Small intestine (tissue), 16 donors: ENCODE measurements at places on chromosomes 2 and 18.

- H3K27me3 ChIP-seq = peaks cover 2% of the 10 kb centered on the region
- no peak overlapping the region for H3K27ac ChIP-seq
- no peaks in the 10 kb centered on the region for H3K4me1 ChIP-seq
- H3K4me3 ChIP-seq = no peak overlapping the region
- no peaks in the 10 kb centered on the region for H3K36me3 ChIP-seq
These were observed 141.9 kb downstream of the SLC4A3 start for GRCh38 chr2:219769090-219769910.

DNA sequence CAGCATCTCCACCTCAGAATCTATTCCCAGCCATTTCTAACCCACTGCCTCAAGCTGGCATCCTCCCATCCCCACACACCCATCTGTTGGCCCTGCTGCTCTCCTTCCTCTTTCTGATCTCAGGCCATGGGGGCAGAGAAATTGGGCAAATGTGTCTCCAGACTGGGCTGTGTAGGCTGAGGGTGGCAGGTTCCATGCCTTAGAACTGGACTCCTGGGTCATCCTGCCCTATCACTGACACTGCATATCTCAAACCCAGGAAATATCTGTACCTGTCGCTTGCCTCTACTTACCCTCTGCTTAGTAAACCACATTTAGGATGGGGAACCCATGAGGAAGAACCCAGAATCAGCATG lies 1.8 kb downstream of the WNT10A start:
- H3K4me3 ChIP-seq = no peak overlapping the region
- H3K36me3 ChIP-seq = no peaks in the 10 kb centered on the region
- H3K4me1 ChIP-seq = peaks cover 2% of the 10 kb centered on the region
- DNase-seq = no peak

- DNase-seq = peak; percentile 59
- no peak overlapping the region for H3K4me3 ChIP-seq
- H3K36me3 ChIP-seq = no peaks in the 10 kb centered on the region
- H3K4me1 ChIP-seq = no peaks in the 10 kb centered on the region
These were observed 173.1 kb downstream of the ANKRD30B start for GRCh38 chr18:14921031-14921430.

DNA sequence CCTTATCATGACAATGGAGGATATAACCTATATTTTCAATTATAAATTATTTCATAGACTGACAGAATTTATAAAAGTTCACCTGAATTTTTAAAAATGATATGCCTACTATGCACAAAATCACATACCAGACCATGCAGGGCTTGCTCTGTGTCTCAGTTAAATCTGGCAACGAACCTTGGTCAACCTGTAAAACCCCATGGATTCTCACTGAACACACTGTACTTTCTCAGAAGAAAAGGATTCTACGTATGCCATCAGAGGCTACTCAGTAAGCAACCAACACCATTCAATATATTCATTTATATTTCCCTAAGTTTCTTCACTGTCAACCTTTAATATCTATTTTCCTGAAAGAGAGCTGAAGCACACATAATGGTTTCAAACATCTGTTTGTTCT lies 52.4 kb downstream of the NRXN1 start:
- H3K4me1 ChIP-seq = no peaks in the 10 kb centered on the region
- DNase-seq = no peak
- H3K27me3 ChIP-seq = no peaks in the 10 kb centered on the region
- H3K27ac ChIP-seq = no peak overlapping the region
- H3K4me3 ChIP-seq = no peak overlapping the region
- no peaks in the 10 kb centered on the region for H3K36me3 ChIP-seq

DNA sequence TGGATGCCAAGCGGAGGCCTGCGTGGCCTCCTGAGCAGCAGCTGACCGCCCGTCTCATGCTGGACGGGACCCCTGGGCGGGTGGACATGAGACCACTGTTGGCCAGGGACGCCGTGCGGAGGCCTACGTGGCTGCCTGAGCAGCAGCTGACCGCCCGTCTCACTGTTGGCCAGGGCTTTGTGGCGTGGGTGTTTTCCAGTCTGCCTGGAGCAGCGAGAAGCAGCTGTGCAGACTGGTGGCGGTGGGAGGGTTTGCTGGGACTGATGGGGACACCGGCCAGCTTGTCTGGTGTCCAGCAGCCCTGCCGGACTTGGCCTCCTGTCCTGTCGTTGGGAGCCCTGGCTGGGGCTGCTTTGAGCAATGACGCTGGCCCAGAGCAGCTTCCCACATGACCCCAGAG lies 5.8 kb upstream of the D2HGDH start:
- no peaks in the 10 kb centered on the region for H3K4me1 ChIP-seq
- no peak for DNase-seq
- no peaks in the 10 kb centered on the region for H3K36me3 ChIP-seq
- no peaks in the 10 kb centered on the region for H3K27me3 ChIP-seq
- H3K27ac ChIP-seq = no peak overlapping the region
- H3K4me3 ChIP-seq = no peak overlapping the region

DNA sequence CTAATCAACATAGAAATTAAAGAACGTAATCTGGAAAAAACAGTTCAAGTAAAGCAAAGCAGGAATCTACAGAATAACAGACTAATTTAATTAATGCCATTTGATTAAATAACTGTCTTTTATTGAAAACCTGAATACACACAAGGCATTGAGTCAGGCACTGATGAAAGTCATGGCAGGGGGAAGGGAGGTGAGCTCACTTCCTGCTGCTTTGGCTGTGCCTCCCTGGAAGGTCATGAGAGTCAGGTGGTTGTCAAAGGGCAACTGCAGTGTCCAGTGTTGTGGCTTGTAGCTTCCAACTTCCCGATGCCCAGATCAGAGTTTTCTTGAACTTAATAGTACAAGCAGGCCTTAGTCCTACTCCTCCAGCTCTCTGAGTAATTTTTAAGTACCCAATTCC lies 180.9 kb downstream of the PID1 start:
- no peaks in the 10 kb centered on the region for H3K27me3 ChIP-seq
- no peaks in the 10 kb centered on the region for H3K36me3 ChIP-seq
- H3K27ac ChIP-seq = no peak overlapping the region
- DNase-seq = peak; percentile 25
- H3K4me1 ChIP-seq = no peaks in the 10 kb centered on the region
- no peak overlapping the region for H3K4me3 ChIP-seq

- no peaks in the 10 kb centered on the region for H3K36me3 ChIP-seq
- no peak overlapping the region for H3K27ac ChIP-seq
- no peak overlapping the region for H3K4me3 ChIP-seq
- peaks cover 3% of the 10 kb centered on the region for H3K4me1 ChIP-seq
- DNase-seq = peak; percentile 89
- H3K27me3 ChIP-seq = no peaks in the 10 kb centered on the region
These were observed 30.5 kb upstream of the VPS54 start for GRCh38 chr2:64049633-64050220.

DNA sequence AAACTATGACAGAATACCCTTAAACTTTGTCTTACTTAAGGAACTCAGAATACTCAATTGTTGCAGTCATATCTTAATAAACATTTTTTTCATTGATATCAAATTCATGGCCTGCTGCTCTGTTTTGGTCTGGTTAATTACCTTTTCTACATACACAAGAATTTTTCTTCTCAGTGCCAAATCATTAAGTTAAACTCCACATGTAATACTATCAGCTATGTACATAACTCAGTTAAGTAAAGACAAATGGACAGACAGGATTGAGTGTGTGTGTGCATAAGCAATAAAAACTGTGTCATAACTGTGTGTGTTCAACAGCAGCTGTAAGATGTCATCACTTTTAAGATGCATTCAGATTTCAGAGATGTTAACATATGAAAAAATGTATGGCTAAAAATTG lies 34.4 kb downstream of the VRK2 start:
- no peaks in the 10 kb centered on the region for H3K36me3 ChIP-seq
- DNase-seq = peak; percentile 8
- H3K27ac ChIP-seq = no peak overlapping the region
- H3K27me3 ChIP-seq = no peaks in the 10 kb centered on the region

GRCh38 chr2:30662268-30663131 lies 144.7 kb downstream of the CAPN13 start:
- no peaks in the 10 kb centered on the region for H3K27me3 ChIP-seq
- DNase-seq = peak; percentile 60
- no peak overlapping the region for H3K27ac ChIP-seq
- H3K36me3 ChIP-seq = no peaks in the 10 kb centered on the region
- H3K4me1 ChIP-seq = no peaks in the 10 kb centered on the region

GRCh38 chr18:48581941-48582340 lies 43.1 kb downstream of the CTIF start:
- H3K4me1 ChIP-seq = no peaks in the 10 kb centered on the region
- no peak overlapping the region for H3K4me3 ChIP-seq
- H3K27ac ChIP-seq = no peak overlapping the region
- no peaks in the 10 kb centered on the region for H3K36me3 ChIP-seq

DNA sequence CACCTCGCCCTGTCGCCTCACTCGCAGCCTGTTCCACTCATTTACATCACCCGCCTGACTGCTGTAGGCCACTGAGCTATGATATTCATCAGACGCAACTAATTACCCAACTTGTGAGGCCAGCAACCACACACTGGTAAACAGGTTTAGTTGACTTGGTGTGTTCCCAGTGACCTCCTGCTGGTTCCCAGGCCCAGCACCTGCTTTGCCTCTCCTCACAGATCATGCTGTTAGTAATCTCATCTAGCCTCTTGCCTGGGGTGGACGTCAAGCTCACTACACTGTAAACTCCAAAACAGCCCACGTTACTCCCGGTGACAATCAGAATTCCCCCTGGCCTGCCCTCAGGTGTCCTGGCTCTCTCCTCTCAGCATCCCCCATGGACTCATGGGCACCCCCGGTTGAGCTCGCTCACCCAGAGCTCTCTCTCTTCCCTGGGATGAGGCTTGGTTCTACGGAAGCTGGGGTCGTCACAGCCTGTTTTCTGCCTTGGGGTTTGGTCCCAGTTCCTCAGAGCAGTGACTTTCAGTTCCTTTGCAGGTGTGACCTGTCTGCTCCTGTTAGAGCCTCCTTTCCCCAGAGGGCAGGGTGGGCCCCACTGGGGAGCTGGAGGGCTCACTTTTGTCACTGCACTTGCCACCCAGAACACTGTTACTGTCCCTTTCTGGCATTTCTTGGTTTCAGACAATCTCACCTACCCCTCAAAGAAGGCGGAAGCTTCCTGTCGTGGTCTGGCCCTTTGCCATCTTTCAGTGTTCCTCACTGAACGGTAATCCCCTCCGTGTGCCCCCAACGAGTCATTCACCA lies 40.3 kb downstream of the INPP5D start:
- H3K36me3 ChIP-seq = no peaks in the 10 kb centered on the region
- no peak overlapping the region for H3K4me3 ChIP-seq
- no peak overlapping the region for H3K27ac ChIP-seq
- H3K27me3 ChIP-seq = no peaks in the 10 kb centered on the region
- DNase-seq = no peak

DNA sequence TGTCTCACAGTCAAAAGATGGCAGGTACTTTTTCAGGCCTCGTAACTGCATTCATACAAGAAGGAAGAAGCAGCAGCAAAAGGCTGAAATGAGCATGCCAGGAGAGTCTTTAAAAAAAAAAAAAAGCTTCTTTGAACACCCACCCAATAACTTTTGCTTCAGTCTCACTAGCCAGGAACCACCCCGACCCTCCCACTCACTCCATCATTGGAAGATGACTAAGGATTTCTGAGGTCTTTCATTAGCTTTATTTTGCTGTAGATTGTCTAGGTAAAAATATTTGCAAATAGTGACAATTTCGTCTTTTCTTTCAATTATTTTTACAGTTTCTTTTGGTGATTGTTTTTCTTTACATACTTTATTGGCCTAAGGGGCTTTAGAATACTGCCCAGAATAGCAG lies 37.9 kb downstream of the RBBP8 start:
- no peaks in the 10 kb centered on the region for H3K27me3 ChIP-seq
- H3K36me3 ChIP-seq = peaks cover 2% of the 10 kb centered on the region
- H3K27ac ChIP-seq = no peak overlapping the region
- no peak for DNase-seq

DNA sequence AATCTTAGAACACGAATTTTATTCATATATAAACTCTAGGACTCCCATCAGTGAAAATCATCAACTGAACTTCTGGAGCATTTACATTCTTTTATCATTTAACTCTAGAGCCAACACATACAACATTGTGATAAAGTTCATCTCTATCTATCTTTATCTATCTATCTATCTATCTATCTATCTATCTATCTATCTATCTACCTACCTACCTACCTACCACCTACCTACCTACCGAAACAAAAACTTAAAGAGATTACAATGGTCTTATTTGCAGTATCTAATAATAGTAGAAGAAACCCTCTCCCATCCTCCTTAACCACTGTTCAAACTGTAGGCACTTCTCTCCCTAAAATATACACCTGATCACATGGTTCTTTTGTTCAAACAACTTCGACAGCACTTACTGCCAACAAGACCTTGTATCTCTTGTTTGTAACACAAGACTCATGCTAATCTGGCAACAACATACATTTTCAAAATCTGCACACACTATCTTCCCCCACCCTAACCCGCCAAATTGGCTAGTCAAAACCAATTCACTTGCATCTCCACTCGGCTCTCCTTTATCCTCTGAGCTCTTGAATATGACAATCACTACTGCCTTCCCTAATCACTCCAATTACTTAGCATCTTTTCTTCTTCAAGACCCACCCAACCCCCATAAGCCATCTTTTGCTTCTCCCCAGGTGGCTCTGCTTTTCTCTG lies 69.0 kb downstream of the GORASP2 start:
- DNase-seq = no peak
- no peaks in the 10 kb centered on the region for H3K4me1 ChIP-seq
- no peak overlapping the region for H3K4me3 ChIP-seq
- peaks cover 9% of the 10 kb centered on the region for H3K36me3 ChIP-seq

GRCh38 chr2:126801473-126801872 lies 97.2 kb upstream of the TEX51 start:
- DNase-seq = no peak
- no peak overlapping the region for H3K27ac ChIP-seq
- H3K4me1 ChIP-seq = no peaks in the 10 kb centered on the region
- no peaks in the 10 kb centered on the region for H3K36me3 ChIP-seq
- H3K4me3 ChIP-seq = no peak overlapping the region

DNA sequence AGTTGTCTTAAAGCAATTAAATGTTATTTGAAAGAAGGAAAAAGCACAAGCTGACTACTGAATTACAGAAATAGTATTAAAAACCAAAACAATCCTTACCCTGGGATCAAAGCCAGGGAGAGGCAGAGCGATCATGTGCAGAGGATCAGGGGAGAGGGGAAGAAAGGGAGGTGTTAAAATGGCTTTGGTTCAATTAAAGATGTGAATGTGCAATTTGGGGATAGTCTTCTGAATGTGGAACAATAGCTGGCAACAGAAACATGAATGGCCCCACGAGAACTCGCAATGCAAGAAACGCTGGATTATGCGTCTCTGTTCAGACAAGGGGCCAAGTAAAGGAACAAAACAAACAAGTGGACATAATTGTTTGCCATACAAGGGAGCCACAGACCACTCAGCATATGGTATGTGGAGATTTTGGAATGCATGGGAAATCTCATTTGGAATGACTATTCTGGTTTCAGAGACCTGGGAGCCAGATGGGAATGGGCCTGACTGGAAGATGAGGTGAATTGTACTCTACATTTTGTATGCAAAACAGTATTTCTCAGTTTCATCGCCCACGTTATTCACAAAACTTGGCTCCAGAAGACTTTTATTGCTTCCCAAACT lies 155.4 kb downstream of the SLC4A3 start:
- DNase-seq = no peak
- H3K27ac ChIP-seq = no peak overlapping the region
- no peaks in the 10 kb centered on the region for H3K4me1 ChIP-seq
- H3K27me3 ChIP-seq = no peaks in the 10 kb centered on the region
- no peaks in the 10 kb centered on the region for H3K36me3 ChIP-seq
- H3K4me3 ChIP-seq = no peak overlapping the region

GRCh38 chr2:150095361-150096095 lies 391.9 kb downstream of the RND3 start:
- H3K27ac ChIP-seq = no peak overlapping the region
- peaks cover 3% of the 10 kb centered on the region for H3K4me1 ChIP-seq
- H3K27me3 ChIP-seq = no peaks in the 10 kb centered on the region
- no peaks in the 10 kb centered on the region for H3K36me3 ChIP-seq
- H3K4me3 ChIP-seq = no peak overlapping the region
